Stimulated activated CD4-positive, alpha-beta T cell treated with anti-CD3 and anti-CD28 coated beads, Interleukin-1b, Interleukin-23, amount 100 ng/mL, for 1 hour (primary cell): ENCODE measurements at places on chromosomes 12 and 14.

DNA sequence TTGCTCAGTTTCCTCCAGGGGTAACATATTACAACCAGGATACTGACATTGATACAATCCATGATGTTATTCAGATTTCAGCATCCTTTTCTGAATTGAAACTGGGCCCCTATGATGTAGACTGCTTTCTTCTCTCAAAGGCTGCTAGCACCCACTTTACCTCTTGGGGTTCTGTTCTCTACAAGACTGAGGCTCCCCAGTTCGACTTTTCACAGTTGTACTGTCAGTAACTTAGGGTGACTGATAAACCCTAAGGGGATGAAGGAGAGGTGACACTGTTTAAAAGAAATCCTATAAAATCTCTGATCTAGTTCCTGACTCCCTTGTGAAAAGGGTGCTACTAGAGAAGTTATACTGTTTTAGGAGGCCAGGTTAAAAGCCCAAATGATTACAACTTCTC is 818 bp downstream of the VPS33A start:
- no peak for DNase-seq

- DNase-seq = no peak
Observed at GRCh38 chr12:125218952-125219351, 153.7 kb downstream of the AACS start.

GRCh38 chr14:25048170-25049016 is 1.6 kb downstream of the STXBP6 start:
- no peak for DNase-seq

GRCh38 chr12:48969833-48970701 is 1.5 kb downstream of the WNT10B start:
- no peak for DNase-seq

- no peak for DNase-seq
Observed at GRCh38 chr12:43255522-43256111, 296.4 kb downstream of the ADAMTS20 start.

DNA sequence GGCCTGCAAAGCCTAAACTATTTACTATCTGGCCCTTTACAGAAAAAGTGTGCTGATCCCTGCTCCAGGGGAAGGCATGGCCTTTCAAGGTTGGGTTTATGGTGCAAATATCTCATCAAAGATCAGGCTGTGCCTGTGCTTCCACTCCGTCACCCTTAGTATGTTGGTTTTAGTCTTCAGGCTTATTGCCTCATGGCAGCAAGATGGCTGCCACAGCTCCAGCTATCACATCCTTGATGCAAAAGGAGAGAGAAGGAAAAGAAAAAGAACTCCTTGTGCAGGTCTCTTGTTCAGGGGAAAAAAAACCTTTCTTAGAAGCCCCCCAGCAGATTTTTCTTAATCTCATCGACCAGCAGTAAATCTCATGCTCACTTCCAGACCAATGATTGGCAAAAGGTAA is 9.1 kb upstream of the HRK start:
- no peak for DNase-seq

DNA sequence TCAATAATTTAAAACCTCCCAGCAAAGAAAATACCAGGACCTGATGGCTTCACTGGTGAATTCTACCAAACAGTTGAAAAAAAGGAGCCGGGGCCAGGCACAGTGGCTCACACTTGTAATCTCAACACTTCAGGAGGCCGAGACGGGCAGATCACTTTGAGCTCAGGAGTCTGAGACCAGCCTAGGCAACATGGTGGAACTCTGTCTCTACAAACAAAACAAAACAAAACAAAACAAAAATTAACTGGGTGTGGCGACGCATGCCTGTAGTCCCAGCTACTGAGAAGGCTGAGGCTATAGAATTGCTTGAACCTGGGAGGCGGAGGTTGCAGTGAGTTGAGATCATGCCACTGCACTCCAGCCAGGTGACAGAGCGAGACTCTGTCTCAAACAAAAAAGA is 13.7 kb upstream of the TROAP start:
- no peak for DNase-seq

DNA sequence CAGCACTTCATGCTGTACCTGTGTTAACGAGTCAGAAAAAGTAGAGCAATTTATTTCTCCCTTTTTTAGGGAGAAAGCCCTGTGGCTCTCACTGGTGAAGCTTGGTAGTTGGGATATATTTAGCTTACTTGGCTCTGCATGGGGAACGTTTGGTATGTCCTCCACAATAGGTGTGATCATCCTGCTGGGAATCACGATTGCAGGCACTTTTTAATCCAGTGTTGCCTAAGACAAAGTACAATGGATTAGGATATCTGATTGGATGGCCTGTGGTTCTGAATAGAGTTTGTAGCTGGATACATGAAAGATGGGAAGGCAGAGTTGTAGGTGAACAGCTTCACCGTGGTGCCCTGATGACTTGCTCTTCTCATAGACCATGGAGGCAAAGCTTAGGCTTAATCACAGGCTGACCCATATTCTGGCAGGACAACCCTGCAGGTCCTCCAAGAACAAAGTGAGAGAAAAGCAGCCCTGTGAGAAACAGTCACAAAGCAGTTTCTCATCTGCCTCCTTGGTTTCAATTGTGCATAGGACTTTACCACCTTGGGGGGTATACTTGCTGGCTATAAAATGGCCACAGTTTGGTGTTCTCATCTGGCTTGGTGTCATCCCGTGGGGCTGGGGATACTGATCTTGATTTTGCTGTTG is 7.5 kb downstream of the RESF1 start:
- DNase-seq = no peak

DNA sequence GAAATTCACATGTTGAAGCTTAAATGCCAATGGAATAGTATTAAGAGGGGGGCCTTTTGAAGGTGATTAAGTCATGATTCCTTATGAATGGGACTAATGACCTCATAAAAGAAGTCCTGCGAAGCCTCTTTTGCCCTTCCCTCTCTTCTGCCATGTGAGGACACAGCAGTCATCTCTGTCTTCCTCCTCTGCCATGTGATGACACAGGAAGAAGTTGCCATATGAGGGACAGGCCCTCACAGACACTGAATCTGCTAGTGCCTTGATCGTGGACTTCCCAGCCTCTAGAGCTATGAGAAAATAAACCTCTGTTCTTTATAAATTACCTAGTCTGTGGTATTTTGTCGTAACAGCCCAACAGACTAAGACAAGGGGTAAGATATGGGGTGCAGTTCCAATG is 100.7 kb downstream of the VCPKMT start:
- DNase-seq = no peak

DNA sequence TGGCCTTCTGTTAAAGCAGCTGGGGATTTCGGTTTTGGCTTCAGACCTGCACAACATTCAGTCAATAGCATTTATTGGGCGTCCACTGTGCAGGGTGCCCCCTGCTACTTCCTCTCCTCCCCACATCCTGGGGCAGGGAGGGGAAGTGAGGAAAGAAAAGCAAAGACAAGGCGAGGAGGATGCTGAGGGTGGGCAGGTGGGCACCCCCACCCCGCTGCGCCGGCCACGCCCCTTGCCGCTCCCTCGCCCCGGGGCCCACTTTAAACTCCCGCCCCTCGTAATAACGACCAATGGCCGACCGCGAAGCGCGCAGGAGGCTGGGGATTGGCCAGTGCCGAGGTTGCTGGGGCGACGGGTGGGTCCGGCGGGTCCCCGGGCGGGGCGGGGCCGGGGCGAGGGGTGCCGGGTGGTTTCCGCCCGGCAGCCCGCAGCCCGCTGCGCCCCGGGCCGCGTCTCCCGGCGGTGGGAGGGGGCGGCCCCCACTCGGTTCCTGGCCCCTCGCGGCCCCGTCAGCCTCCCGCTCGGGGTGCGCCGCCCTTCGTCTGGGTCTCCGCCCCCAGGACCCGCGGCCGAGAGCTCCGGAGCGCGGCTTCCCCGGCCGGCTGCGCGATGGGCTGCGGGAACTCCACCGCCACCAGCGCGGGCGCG is at the start of gene C12orf75:
Gene C12orf75 (plus strand): TSS at position 409 of the 648 bp plus-strand sequence. CDS start 201 bp downstream, at position 610.
- peak; percentile 53 for DNase-seq

GRCh38 chr14:67986131-67986841 is 166.7 kb downstream of the RAD51B start:
- DNase-seq = no peak

- no peak for DNase-seq
Observed at GRCh38 chr12:90368081-90368480, 586.9 kb downstream of the CCER1 start.

DNA sequence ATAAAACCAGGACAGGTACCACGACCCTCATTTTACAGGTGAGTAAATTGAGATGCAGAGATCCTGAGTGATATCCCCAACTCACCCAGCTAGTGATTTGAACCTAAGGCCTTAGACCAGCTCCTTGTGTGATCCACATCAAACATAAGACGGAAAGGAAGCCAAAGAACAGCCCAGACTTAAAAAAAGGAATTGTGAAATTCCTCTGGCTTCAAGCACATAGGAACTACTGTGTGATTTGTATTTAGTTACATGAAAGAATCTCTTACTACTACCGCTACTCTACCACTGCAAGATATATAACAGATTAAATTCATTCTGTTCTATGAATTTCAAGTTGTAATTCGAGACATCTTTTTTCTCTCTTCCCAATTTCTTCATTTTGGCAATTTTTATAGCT is 10.5 kb downstream of the E2F7 start:
- DNase-seq = no peak

DNA sequence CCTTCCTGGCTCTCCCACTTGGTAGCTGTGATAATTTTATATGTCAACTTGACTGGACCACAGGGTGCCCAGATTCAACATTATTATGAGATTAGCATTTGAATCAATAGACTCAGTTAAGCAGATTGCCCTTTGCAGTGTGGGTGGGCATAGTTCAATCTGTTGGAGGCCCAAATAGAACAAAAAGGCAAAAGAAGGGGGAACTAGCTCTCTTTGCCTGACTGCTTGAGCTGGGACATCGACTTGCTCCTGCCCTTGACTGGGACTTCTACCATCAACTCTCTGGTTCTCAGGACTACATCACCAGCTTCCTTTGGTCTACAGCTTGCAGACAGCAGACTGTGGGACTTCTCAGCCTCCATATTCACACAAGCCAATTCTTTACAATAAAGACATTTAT is 1189.2 kb downstream of the BCL11B start:
- no peak for DNase-seq

DNA sequence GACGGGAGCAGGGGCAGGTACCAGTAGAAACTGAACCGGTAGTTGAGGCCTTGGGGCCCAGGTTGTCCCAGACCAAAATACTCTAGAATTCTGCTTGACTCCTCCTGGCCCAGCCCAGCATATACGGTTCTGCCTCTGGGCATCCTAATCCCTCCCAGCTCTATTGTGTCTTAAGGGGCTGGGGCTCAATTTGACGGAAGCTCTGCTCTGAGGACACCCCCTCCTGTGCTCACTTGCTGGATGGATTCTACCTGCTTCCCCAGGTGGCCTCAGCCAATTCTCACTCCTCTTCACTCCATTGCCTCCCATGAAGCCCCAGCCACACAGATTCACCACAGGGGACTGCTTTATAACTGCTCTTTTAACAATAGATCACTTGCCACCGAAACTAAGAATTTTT is 219.5 kb upstream of the FKBP4 start:
- DNase-seq = no peak

DNA sequence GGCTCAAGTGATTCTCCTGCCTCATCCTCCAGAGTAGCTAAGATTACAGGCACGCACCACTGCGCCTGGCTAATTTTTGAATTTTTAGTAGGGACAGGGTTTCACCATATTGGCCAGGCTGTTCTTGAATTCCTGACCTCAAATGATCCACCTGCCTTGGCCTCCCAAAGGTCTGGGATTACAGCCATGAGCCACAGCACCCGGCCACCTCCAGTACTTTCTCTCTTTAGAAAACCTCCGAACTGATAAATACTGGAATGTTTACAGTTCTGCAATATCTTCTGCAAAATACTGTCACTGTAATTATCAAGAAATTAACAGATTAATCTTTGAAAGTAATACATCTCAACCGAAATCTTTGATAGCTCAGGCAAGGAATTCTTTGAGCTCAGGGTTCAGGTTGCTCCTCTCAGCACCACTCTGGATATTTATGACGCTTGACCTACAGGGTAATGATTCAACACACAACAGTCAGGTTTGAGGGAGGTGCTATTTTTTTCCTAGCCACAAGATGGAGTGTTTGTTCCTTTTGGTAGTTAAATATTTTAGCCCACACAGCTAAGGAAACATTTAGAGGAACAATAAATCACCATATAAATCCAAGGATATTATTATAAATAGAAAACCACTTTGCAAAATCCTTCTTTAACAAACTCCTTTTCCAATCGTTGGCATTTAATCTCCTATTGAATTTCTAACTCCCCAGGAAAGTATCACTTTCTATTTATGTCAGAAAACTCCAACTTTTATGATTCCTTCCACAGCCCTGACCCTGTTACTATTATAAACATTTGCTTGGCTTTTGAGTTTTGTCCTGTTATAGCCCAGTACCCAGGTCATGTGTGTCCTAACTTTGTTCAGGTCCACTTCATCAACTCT is 48.6 kb upstream of the GTF2A1 start:
- no peak for DNase-seq

DNA sequence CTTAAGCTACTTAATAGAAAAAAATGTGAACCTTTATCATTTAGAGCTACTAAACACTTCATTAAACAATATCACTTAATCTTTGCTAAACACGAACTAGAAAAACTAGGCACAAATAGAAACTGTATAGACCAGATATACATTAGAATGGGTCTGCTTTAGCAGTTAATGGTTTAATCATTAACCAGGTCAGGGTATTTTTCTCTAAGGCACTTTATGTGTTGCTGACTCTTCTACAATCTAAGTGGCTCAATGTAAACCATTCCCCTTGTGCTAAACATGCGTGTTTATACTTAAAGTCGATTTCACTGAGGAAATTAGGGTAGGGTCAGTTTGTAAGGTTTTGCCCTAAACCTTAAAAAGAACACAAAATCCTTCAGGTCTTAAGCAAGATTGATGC is 29.7 kb downstream of the TMCC3 start:
- no peak for DNase-seq

- DNase-seq = no peak
Observed at GRCh38 chr12:52059582-52060497, 8.6 kb downstream of the NR4A1 start.

GRCh38 chr12:52246720-52247621 is 13.9 kb downstream of the KRT7 start:
- DNase-seq = no peak

- DNase-seq = no peak
Observed at GRCh38 chr12:23504043-23504442, 445.4 kb downstream of the SOX5 start.

GRCh38 chr14:24607635-24608514 is 1.6 kb downstream of the GZMH start:
- no peak for DNase-seq

DNA sequence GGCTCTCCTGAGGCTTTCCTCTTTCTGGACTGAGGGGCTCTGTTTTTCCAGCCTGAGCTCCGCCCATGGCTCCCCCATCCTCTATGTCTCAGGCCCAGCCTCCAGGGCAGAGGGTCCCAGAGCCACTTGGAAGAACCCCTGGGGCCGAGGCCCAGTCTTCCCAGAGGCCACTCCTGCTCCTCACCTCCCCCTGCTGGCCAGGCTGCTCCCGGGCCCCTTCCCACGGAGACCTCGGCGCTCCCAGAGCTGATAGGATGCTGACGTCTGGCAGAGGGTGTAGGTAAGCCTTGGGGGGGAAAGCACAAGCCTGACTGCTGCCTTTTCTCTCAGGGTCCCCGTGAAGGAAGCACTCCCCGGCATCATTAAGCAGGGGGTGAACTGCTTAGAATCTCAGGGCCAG is 51.4 kb downstream of the ERH start:
- DNase-seq = no peak
